Activated effector memory CD4-positive, alpha-beta T cell treated with Interleukin-2 at 50 U/mL for 16 hours (primary cell): ENCODE measurements at places on chromosomes 4 and X.

GRCh38 chr4:83581411-83582288, 45.7 kb downstream of the GPAT3 start:
- DNase-seq: no peak

DNA sequence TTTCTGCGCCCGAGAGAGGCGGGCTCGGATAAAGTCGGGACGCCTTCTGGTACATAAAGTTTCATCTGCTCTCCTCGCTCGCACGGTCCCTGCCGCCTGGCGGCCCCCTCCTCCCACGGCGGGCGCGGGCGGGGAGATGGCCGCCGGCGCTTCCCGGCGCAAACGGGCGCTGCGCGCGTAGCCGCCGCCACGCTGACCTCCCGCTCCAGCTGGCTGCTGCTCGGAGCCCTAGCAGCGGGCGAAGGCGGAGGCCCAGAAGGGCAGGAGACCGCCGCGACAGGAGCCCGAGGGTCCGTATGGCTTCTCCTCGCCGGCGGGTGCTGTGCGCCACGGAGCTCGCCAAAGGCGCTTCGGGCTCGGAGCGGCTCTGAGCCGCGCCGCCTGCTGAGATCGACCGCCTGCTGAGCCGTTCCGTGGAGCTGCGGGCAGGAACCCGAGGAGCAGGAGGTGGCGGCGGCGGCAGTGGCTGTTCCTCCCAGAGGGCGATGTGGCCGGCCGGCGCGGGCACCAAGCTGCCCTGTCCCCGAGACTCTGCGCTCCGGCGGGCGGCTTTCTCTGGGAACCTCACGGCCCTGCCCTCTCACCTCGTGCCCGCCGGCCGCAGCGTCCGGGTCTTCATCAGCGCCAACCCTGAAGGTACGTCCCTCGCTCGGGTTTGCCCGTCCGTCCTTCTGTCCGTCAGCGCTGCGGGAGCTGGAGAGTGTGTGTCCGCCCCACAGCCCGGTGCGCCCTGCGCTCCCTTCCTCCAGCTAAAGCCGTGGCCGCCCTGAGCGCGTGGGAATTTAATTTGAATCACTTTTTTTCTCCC, at the start of gene NWD2:
Gene NWD2, plus strand, starts transcription at position 161 of the 808 bp plus-strand sequence. Its CDS starts 325 bp downstream, at position 486.
- DNase-seq: no peak

DNA sequence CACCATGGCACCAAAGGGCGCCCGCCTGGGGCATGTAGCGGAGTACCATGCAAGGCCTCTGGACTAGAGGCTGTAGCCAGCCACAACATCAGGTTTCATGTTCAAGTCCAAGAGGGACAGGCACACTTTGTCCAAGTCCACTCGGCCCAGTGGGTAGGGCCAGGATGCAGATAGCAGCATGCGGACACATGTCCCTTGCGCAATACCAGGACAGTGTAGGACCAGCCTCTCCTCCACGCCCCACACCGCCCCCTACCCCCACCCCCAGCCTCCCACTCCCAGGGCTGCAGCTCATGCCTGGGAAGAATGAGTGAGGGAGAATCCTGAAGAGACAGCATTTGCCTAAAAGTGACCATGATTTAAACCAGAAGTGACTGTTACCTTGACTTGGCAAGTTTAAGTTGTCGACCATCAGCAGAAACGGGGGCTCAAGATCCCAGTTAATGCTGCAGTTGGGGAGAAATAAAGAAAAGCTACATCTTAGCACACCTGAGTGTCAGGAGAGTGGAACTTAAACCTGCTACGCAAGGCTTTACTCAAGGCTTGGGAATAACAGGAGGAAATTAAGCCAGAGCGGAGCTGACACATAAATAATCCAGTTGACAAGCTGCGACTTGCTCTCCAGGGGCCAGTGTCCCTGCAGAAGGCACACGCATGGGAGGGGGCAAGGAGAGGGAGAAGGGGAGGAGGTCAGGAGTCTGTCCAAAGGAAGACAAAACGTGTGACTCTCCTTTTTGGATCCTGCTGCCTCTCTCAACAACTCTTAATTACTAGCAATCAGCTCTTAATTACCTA, 221.7 kb downstream of the BCOR start:
- DNase-seq: no peak

DNA sequence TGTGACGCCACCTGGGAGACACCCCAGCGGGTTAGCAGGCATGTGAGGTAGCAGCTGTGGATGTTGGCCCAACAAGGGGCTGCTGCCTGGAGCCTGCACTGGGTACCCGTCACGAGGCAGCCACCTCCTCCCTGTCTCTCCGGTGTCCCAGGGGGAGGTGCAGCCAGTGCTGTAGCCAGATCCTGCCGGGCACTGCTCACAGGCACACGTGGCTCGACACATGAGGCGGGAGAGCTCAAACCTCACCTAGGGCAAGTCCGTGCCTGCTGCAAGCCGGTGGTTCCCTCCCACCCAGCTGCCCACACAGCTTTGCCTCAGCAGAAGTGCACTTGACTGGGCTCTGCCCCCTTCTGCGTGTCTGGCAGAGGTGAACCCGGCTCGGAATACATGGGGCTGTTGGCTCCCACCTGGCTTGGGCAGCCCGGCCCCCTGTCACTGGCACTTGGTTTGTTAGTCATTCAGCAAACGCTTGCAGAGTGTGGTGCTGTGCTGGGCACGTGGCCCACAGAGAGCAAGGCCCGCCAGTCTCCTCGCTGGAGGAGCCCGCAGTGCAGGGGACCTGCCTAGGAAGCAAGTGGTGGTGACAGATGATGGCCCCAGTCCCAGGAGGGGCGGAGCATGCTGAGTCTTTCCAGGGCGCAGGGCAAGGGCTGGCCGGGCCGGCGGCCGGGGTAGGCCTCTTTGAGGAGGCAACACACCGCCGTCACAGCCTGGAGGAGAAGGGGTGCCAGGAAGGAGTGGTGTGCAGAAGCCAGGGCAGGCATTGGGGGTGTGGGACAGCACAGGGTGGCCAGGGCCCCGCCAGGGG, 10.1 kb upstream of the SH3TC1 start:
- DNase-seq: no peak

- no peak for DNase-seq
Measured at GRCh38 chrX:70960730-70961129, 29.8 kb upstream of the SLC7A3 start.

GRCh38 chr4:54423066-54423465, 194.0 kb downstream of the PDGFRA start:
- no peak for DNase-seq

DNA sequence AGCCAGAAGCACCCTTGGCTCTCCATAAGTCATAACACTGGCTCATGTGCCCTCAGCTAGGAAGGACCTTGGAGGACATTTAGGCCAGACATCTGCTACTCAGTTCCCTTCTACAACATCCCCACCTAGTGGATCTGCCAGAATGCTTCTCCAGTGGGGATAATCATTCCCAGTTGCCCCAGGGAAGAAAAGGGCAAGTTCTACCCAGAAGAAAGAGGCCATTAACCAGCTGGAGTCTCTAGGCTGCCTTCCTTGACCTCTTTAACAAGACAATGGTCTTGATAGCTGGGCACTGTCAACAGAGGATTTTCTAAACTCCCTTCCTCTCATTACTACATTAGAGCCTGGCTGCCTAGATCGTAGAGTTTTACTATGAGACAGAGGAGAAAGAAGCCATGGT, 42.0 kb downstream of the LGI2 start:
- DNase-seq: no peak

DNA sequence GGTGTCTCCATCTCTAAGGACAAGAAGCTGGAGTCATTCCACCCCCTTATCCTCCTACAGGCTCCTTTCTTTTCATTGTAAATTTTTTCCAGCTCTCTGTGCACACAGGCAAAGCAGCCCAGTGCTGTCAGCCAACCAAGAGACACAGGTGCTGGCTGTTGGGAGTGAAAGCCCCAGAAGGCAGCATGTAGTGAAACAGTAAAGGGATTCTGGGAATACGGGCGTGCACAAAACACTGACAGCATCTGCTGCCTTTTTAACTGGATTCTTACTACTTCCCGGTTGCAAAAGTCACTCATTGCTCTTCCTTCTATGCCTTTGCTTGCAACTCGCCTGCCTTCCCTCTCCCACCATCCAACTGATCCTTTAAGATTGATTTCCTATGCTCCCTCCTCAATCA, 208.6 kb upstream of the PRPS2 start:
- DNase-seq: no peak

DNA sequence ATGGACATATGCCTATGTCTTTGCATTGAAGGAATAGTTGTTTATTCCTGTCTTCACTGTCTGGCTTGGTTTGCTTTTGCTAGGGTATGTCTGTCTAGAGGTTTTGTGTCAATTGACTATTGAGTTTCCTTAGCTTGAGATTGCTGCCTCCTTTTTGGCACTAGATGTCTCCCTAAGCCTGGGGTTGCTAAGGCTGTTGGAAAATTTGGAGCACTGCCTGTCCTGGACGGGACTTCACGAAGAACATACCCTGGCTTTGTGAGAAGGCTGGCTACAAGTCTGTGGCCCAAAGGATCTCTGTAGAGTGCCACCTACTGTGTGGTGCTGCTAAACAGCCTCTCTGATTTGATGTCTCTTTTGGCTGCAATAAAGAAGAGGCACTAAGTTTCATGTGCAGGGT, 183.8 kb upstream of the NUDT10 start:
- no peak for DNase-seq

- no peak for DNase-seq
Measured at GRCh38 chr4:40719008-40719623, 30.6 kb upstream of the NSUN7 start.

DNA sequence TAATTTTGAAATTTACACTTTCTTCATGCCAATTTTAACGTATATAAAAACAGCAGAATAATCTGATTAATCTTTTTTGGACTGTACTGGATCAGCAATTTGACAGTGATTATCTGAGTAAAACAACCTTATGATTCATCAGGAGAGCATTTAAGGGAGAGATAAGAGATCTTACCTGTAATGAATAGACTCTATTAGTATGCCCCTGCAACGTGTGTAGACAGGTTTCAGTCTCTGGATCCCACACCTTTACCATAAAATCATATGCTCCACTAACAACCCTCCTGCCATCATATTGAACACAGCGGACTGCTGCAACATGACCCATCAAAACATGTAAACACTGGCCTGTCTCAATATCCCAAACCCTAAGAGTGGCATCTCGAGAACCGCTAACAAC, 210.1 kb downstream of the FBXW7 start:
- no peak for DNase-seq

GRCh38 chr4:2285613-2286381, 23.9 kb upstream of the MXD4 start:
- no peak for DNase-seq

GRCh38 chrX:93319609-93320008, 353.8 kb downstream of the NAP1L3 start:
- no peak for DNase-seq

- no peak for DNase-seq
Measured at GRCh38 chrX:45513042-45513441, 312.4 kb upstream of the DIPK2B start.
